ENCODE measurements at places on chromosomes 3 and 15. TPM values are rescaled to one million over a fixed set of nuclear protein-coding genes. Genes with fewer than 3 reads are reported as not detected.
A peak's percentile ranks its signal among the peaks of the same experiment; 100 is the strongest.

PLSCR4 gene
- 11.0 TPM for total RNA-seq

FOXB1 gene
- total RNA-seq, result not detected

SAMMSON gene
- total RNA-seq, result not detected

NR2E3 gene
- 0.34 TPM for total RNA-seq

SYNPR gene
- not detected for total RNA-seq

BCL2A1 gene
- 0.20 TPM for total RNA-seq

IMPG2 gene
- 0.09 TPM for total RNA-seq

NR2F2 gene
- 12.3 TPM for total RNA-seq

GRCh38 chr3:61657689-61658088 lies 96.3 kb downstream of the PTPRG start:
- DNase-seq, result no peak
- H3K27ac ChIP-seq, result no peak overlapping the region
- H3K27me3 ChIP-seq, result no peaks in the 10 kb centered on the region
- H3K36me3 ChIP-seq, result no peaks in the 10 kb centered on the region
- no peak overlapping the region for H3K4me3 ChIP-seq

DNA sequence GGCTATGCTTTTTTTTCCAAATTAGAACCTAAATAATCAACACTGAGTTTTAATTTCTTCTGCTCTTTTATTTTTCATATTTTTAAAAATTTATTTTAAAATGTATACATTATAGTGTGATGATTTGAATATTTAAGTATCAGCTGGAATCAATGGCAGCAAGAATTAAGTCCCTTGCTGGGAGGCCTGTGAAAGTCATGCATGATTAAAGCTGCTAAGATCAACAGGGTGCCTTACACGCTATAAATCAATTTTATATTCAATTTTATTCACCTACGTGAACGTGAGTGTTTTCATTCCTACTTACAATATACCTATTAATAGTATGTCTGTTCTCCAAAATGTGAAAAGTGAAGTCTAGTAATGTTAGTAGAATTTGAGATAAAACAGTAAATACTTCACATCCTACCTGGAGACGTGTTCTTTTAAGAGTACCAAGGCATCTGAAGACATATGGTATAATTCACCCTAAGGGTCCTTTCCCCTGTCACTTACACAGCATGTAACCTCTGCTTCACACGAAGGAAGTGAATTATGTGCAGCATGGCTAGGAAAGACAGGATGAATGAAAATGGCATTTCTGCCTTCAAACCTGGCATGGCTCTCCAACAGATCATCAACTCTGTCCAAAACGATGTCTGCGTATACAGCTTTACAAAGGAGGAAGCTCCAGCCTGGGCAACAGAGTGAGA lies 640.4 kb upstream of the ROBO1 start:
- no peak for DNase-seq
- H3K4me1 ChIP-seq, result no peaks in the 10 kb centered on the region
- no peak overlapping the region for H3K27ac ChIP-seq
- no peak overlapping the region for H3K4me3 ChIP-seq
- H3K27me3 ChIP-seq, result no peaks in the 10 kb centered on the region

DNA sequence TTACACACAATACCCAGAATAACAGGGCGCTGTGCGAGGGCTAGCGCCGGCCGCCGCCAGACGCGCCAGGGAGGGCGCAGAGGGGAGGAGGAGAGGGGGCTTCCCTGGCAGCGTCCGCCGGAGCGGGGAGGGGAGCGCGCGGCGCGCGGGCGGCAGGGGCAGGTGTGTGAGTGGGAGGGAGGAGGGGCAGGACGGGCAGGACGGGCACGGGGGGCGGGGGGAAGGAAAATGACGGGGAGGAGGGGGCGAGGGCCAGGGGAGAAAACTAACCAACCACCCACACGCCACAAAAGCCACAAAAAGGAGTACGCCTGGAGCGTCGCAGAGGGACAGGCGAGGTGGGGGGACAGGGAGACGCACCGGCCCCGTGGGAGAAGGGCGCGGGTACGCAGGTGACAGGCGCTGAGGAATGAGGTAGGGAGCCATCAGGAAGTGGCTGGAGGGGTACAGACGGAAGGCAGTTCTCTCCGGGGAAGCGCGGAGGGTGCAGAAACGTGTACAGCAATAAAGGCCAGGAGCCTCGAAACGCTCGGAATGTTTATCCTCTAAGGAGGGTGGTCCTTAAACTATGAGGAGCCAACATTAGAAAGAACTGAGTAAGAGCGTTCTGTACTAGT lies 610 bp upstream of the SATB1 start:
- H3K27me3 ChIP-seq, result no peaks in the 10 kb centered on the region
- DNase-seq, result peak; percentile 77
- peak overlapping the region; percentile 83 for H3K4me3 ChIP-seq
- H3K36me3 ChIP-seq, result no peaks in the 10 kb centered on the region
- peaks cover 12% of the 10 kb centered on the region for H3K4me1 ChIP-seq

DNA sequence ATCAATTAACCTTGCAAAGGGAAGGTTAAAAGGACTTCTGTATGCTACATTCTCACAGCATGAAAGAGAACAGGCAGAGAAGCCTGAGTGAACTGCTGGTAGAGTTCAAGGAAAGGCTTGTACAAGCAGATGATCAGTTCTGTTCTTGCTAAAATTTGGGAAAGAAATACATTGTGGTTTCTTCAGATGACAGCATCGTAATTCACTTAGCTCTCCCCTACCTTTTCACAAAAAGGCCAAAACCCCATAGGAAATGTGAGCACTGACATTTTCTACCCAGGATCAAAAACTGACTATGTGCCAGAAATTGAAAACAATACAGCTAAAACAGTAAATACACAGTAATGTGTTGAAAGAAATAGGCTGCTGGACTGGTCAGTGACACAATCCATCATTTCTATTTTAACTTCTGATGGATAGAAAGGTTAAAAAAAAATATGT lies 216.4 kb downstream of the DPH6 start:
- no peak for DNase-seq
- H3K27me3 ChIP-seq, result no peaks in the 10 kb centered on the region
- no peak overlapping the region for H3K4me3 ChIP-seq
- H3K36me3 ChIP-seq, result no peaks in the 10 kb centered on the region
- no peaks in the 10 kb centered on the region for H3K4me1 ChIP-seq
- no peak overlapping the region for H3K27ac ChIP-seq

DNA sequence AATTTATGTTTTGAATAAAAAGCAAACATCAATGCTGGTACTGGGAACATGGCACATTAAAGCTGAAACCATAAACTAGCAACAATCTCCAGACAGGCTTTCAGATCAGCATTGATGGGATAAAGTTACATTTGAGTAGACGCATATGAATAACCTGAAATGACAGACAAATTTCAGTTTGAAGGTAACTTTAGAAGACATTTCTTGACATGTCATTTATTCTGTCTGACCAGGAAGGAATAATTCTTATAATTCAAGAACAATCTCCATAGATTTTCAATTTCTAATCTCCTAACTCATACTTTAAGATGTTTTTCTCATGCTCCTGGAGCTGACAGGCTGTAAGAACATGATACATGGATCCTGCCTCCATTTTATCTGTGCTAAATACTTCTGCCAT lies 69.8 kb downstream of the PLCH1 start:
- H3K36me3 ChIP-seq, result no peaks in the 10 kb centered on the region
- H3K4me3 ChIP-seq, result no peak overlapping the region
- H3K27me3 ChIP-seq, result no peaks in the 10 kb centered on the region
- no peak overlapping the region for H3K27ac ChIP-seq

GRCh38 chr15:54519577-54519976 lies 541.3 kb downstream of the UNC13C start:
- H3K4me1 ChIP-seq, result no peaks in the 10 kb centered on the region
- no peak for DNase-seq
- H3K27ac ChIP-seq, result no peak overlapping the region
- no peak overlapping the region for H3K4me3 ChIP-seq
- no peaks in the 10 kb centered on the region for H3K27me3 ChIP-seq

- no peak overlapping the region for H3K4me3 ChIP-seq
- no peak for DNase-seq
- H3K36me3 ChIP-seq, result peaks cover 91% of the 10 kb centered on the region
- H3K27ac ChIP-seq, result no peak overlapping the region
Measured at GRCh38 chr15:25095179-25095578, 140.4 kb downstream of the SNRPN start.

- no peaks in the 10 kb centered on the region for H3K4me1 ChIP-seq
- no peak for DNase-seq
Measured at GRCh38 chr3:47413751-47414150, 32.9 kb downstream of the PTPN23 start.

GRCh38 chr3:8443829-8444791 lies 57.5 kb upstream of the LMCD1 start:
- peaks cover 35% of the 10 kb centered on the region for H3K4me1 ChIP-seq
- H3K27me3 ChIP-seq, result no peaks in the 10 kb centered on the region
- peak; percentile 97 for DNase-seq
- H3K4me3 ChIP-seq, result no peak overlapping the region
- peak overlapping the region; percentile 64 for H3K27ac ChIP-seq

DNA sequence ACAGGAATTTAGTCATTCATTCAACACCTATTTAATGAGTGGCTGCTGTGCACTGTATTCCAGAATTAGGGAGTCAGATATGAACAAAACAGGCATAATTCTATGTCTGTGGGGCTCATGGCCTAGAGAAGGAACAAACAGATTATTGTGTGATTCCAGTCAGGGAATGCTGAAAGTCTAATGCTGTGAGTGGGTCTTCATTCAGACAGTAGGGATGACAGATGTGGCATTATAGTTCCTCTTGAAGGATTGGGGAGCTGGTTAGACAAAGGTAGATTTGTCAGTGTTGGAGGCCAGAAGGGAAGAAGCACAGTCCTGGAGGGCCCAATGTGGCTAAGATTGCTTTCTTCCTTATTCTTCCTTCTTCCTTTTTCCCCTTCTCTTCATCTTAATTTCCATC lies 226.4 kb upstream of the EIF1B start:
- DNase-seq, result no peak
- H3K4me3 ChIP-seq, result no peak overlapping the region
- H3K36me3 ChIP-seq, result no peaks in the 10 kb centered on the region
- H3K27me3 ChIP-seq, result no peaks in the 10 kb centered on the region

DNA sequence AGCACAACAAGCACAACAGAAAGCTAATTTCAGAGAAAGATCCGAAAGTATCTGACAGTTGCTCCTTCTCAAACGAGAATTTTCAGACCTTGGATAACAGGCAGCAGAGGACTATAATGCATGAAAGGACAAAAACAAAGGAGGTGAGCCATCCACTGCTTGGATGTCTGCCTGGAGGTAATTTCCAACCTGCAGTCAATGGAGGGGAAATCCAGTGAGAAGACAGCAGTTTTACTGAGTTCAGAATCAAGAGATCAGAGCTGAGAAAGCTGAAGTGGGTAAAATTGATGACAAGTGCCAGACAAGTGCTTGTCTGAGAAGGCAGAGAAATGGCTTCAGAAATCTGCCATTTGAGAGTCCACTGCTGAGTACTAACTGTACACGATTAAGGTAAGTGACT lies 22.1 kb downstream of the UBE3A start:
- H3K4me1 ChIP-seq, result no peaks in the 10 kb centered on the region
- no peak overlapping the region for H3K27ac ChIP-seq
- no peaks in the 10 kb centered on the region for H3K27me3 ChIP-seq
- DNase-seq, result no peak

GRCh38 chr3:25724948-25725645 lies 58.1 kb downstream of the NGLY1 start:
- H3K27me3 ChIP-seq, result no peaks in the 10 kb centered on the region
- no peaks in the 10 kb centered on the region for H3K4me1 ChIP-seq
- no peak for DNase-seq
- no peaks in the 10 kb centered on the region for H3K36me3 ChIP-seq
- H3K27ac ChIP-seq, result no peak overlapping the region

DNA sequence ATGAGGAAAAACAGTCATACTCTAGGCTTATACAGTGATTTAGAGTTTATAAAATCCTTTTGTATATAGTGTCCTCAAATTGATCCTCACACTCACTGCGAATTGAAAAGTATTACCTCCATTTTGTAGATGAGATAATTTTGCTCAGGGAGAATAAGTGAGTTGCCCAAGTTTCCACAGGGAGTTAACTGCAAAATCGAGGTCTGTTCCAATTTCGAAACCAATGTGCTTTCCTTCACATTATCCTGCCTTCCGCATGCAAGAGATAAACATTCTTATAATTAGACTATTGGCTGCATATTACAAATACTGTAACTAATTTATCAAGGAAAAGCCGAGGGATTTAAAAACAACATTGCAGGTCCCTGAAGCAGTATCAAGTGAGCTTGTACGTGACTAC lies 667.0 kb downstream of the SQOR start:
- H3K36me3 ChIP-seq, result no peaks in the 10 kb centered on the region
- H3K27ac ChIP-seq, result no peak overlapping the region
- DNase-seq, result no peak

DNA sequence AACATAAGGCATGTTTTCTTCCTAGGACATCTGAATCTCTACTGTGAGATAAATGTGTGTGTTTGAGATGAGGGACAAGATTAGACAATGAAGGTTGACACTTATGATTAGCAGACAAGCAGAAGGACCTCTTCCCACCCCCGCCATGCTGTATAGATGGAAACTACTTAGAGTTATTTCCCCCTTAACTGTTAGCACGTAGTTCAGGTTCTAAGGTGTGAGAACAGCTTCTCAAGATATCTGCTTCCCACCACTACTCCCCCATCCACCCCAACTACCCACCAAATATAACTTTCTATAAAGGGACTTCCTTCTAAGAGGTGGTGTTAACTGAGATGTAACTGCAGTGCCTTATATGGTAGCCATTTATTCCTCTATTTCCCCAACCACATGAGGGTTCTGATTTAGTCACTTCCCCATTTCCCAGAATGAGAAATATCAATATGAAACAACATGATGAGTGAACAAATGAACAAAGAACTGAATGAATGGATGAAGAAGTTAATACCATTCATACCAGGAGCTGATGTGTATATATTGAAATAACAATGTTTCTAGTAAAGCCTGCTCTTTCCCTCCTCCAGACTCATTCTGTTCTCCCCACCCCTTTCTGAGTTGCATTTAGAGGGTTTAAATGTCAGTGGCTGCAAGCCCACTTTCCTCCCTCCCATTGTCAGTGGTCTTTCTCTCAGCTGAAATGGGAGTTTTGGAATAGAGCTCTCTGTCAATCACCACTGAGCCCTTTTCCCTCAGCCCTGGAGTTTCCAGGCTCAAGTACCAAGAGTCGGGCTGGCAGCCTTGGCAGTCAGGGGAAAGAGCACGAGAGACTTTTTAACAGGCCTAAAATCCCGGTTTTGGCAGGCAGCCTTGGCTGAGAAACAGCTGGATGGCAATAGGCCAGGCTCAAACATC lies 7.7 kb upstream of the RFTN1 start:
- no peaks in the 10 kb centered on the region for H3K36me3 ChIP-seq
- H3K27me3 ChIP-seq, result no peaks in the 10 kb centered on the region
- DNase-seq, result no peak
- no peaks in the 10 kb centered on the region for H3K4me1 ChIP-seq
- no peak overlapping the region for H3K4me3 ChIP-seq
- H3K27ac ChIP-seq, result no peak overlapping the region

GRCh38 chr15:38454696-38455090 lies 766 bp downstream of the FAM98B start:
- peak overlapping the region; percentile 77 for H3K4me3 ChIP-seq
- H3K36me3 ChIP-seq, result no peaks in the 10 kb centered on the region
- DNase-seq, result no peak

Data from pancreas (tissue), 10 donors.